Nucleus accumbens (tissue), 56 donors: ENCODE measurements at places on chromosomes 5 and 9.
A peak's percentile ranks its signal among the peaks of the same experiment; 100 is the strongest.

DNA sequence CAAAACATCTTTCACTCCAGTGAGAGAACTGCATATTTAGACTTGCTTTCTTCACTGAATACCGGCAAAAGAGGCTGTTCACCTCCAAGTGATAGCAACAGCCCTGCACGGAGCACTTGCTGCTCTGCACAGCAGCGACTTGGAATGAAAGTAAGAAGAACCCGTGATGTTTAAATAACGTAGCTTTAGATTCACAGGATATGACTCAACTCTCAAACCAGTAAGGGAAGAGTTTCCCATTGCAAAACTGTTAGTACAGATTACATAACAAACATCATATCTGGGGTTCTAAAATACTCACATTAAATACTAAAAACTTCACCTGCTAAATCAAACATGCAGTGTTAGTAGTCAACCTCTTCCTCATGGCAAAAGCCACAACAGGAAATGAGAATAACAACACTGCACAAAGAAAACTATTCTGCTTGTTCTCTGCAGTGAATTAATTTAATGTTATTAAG lies 203.4 kb downstream of the MCTP1 start:
- DNase-seq, result no peak

DNA sequence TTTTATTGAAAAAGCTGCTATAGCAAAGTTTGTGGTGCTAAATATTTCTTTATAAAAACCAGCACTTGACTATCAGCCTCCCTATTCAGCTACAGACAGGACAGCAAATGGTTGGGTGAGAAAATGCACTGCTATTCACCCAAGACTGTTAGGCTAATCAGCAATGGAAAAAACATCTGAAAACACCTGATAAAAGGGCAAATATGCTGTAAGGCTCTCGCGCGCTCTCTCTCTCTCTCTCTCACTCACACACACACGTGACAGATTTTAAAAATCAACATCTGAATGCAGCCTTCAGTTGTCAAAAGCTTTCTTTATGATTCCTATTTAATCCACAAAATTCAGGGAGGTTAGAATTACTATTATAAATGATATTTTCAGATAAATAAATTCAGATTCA lies 80.2 kb downstream of the HTR4 start:
- DNase-seq, result no peak

GRCh38 chr5:35214051-35214450 lies 16.2 kb downstream of the PRLR start:
- DNase-seq, result no peak

DNA sequence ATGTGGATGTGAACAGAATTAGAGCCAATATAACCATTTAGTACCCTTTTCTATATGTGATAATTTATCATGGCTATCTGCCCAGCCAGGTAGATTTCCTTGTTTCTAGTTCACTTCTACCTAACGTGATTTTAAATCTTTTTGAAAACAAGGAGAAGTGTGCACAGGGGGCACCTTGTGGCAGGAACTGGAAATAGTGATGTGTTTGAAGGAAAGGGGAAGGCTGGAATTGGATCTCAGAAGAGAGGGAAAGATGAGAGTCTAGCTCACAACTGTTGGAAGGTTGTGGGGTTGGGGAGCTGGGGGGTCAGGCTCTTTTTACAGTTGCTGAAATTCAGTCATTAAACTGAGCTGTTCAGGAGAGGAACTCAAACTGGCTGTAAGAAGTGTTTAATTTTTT lies 219.5 kb downstream of the KCTD16 start:
- DNase-seq, result no peak

DNA sequence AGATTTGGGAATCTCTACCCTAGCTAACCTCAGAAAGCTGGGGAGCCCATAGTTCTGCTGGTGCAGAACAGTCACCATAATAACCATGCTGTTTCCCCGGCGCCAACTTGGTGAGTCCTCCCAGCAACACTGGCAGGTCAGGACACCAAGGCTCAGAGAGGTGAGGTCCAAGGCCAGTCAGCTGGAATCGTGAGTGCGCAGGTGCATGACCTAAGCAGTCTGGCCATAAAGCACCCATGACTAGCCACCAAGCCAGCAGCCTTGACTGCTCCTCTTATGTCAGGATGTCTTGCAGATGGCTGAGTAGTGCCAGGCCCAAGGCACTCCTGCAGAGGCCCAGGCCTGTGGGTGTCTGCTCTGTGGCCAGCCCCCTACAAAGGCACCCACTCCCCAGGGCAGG lies 2.6 kb downstream of the RNF44 start:
- no peak for DNase-seq

GRCh38 chr9:113361304-113362018 lies 12.1 kb downstream of the BSPRY start:
- peak; percentile 56 for DNase-seq

- no peak for DNase-seq
These were observed 9.8 kb downstream of the DOCK2 start for GRCh38 chr5:169646856-169647255.

- no peak for DNase-seq
These were observed 188.2 kb downstream of the BNC2 start for GRCh38 chr9:16682273-16682672.

DNA sequence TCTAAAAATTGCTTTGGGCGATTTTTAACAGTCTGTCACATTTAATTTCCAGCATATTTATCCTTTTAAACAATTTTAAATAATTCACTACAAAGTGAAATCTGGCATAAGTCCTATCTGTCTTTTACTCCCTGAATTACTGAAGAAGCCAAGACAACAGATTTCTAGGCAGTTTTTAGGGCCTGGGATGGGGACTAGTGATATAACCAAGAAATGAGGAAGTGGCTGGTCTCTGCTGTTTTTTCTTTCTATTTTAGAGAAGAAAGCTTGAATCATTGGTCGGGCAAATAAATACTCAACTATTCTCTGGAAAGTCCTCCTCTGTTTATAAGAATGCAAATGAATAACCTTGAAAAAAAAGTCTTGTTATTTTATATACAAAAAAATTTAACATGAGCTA lies 79.7 kb upstream of the SSBP2 start:
- no peak for DNase-seq

DNA sequence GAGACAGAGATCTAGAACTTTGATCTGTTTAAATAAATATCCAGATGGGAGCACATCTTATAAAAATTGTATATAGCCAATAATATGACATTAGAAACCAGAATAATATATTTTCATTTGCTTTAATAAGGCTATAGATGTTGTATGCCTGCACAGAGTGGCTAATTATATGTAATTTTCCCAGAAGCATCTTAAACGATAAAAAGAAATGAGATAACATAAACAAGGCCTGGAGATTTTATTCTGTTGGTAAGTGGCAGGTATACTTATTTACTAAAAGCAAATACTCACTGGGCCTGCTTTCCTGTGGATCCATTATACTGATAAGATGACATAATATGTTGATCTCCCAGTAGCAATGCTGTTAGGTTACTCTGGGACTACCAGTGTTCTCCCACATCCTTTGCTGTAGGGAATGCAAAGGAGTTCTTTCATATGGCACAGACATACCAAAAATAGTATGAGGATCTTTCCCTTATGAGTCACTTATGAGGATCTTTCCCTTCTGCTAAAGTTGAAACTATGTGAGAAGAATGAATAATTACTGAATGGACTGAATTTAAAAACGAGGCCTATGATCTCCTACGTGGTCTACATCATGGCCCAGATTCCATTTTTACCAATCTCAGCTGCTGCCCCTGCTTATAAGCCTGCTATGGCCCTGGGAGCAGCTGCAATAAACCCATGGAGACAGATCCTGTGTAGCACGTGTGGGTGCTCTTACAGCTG lies 112.1 kb downstream of the NUDT12 start:
- DNase-seq, result no peak

DNA sequence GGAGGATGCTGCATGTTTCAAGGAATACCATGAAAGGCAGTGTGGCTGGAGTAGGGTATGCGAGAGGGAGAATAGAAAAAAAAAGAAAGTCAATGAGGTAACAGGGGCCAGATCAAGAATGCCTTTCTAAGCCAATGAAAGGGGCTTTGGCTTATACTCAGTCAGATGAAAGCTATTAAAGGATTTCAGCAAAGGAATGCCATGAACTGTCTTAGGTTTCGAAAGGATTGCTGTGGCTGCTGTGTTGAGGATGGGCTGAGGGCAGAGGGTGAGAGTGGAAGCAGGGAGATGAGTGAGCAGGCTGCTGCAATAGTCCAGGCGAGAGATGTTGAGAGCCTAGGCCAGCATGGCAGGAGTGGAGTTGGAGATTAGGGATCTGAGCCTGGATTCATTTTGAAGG lies 135.4 kb upstream of the CKMT2 start:
- DNase-seq, result no peak

- no peak for DNase-seq
These were observed 119.2 kb downstream of the MSX2 start for GRCh38 chr5:174843263-174844250.

- no peak for DNase-seq
These were observed 48.8 kb downstream of the NTNG2 start for GRCh38 chr9:132210472-132211145.

GRCh38 chr5:1380011-1380817 lies 35.3 kb upstream of the CLPTM1L start:
- DNase-seq, result no peak

DNA sequence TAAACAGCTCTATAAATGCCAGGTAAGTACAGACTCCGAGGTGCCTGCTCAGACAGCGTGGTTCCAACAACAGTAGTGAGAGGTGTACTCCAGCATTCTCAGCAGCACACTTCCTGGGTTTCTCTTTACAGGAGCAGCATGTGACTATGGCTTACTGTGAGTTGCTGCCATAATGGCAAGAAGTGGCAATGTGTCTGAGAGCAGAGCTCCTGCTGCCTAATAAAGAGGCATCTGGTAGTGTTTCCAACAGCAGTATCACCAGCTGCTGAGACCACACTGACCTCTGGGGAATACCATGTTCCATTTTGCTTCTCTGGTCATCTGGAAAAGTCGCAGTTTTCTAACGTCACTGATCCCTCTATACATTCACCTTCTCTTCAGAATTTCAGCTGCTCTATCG lies 398.2 kb downstream of the SLCO4C1 start:
- no peak for DNase-seq

DNA sequence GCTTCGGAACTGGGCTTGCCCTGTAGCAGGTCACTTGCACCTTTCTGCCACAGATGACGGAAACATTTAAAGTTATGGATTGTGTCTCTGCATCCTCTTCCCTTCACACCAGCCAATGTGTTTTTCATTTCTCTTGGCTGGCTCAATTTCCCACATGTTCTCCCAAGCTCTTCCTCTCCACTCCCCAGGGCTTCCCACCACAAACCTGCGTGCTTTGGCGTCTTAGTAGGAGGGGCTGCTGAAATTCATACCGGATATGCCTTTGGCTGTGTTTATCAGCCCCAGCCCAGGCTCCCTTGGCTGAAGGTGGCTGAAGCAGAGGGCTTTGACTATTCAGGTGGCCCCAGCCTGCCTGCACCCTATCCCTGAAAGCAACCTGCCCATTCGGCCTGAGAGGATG lies 32.1 kb downstream of the ADRB2 start:
- DNase-seq, result no peak

GRCh38 chr5:14880688-14881087 lies 9.1 kb upstream of the ANKH start:
- DNase-seq, result no peak

DNA sequence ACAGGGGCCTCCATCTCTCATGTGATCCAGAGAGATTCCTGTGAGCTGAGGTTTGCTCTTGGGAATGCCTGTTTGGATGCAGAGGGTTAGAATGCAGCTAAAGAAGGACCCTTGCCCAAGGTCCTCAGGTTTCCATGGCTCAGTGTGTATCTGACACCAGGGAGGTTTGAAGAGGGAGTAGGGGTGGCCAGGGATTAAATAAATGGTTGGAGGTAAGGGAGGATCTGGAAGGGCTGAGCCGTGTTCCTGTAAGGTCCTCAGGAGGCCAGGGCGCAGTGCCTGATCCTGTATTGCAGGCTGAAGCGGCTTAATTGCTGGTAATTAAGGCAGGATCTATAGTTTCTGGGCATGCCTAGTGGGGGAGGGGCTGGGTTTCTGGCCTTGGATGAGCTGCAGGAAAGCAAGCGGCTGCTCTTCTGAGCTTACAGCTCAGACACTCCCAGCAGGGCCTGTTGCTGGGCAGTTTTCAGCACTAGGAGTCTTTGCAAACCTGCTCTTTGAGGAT lies 41.5 kb upstream of the MAP1B start:
- no peak for DNase-seq

DNA sequence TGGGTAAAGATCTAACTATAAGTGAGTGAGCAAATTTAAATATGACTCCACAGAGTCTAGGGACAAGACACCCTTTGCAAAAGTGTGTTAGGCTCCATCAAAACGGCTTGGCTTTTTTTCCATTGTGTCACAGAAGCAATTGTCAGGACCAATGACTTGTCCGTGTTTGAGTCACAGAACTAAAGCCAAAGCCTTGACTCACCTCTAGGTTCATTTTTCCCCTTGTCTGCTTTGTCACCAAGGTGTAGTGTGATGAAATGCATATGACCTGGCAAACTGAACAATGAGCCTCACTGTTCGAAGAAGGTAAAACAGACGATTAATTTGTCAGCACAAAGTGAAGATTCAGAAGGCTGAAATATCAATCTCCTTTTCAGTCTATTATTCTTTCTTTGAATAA lies 331.0 kb downstream of the GLIS3 start:
- DNase-seq, result no peak

DNA sequence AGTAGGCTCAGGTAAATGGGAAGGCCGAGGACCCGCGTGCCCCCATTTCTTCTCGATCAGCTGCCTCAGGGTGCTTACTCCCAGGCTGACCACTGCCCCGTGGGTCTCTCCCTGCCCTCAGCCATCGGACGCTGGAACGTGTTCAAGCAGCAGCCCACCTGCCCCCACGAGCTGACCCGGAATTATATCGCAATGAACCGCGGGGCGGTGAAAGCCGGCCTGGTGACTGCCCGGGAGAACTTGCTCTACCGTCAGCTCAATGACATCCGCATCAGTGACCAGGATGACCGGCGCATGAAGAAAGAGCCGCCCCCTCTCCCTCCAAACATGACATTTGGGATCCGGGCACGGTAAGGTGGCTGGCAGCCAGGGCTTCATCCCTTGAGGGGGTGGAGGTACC lies 83.2 kb upstream of the BARHL1 start:
- no peak for DNase-seq

DNA sequence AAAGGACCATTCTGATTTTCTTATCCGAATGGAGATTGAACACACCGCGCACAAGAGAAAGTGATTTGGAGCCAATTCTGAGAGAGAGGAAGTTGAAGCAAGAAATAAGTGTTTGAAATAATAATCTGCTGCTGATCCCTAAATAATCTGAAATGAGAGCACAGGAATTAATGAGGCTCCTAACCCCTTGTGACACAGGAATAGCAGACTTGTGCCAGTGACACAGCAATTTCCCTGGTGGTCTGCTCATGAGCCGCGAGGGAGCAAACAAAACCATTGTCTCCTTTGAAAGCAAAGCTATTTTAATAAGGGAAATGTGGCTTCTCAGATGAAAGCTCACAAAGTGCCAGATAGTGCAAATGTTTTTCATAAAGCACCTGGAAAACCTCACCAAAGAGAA lies 936.1 kb upstream of the WWC1 start:
- DNase-seq, result no peak

GRCh38 chr9:1619915-1620710 lies 395.0 kb upstream of the SMARCA2 start:
- no peak for DNase-seq

GRCh38 chr9:16180091-16180490 lies 627.2 kb downstream of the CCDC171 start:
- no peak for DNase-seq

GRCh38 chr9:126796758-126797157 lies 8.1 kb upstream of the ZBTB43 start:
- DNase-seq, result no peak
